ENCODE measurements at places on chromosomes 1 and 21.

DNA sequence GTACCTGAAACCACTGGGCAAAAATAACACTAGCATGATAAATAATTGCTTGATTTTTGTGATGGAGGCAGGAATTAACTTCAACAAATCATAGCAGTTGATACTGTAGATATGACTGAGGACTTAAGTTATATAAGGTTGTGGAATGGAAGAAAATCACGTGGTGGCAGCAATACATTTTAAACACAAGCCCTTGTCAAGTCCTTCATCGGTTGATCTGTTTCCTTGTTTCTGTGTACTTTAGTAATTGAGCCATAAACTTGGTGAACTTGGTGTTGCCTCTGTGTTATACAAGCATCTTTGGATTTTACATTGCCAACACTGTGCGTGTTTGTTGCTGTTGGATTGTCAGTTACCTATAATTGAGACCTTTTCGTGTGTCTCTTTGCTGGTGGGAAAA lies 114.4 kb downstream of the CAMTA1 start:
- no peak for DNase-seq

DNA sequence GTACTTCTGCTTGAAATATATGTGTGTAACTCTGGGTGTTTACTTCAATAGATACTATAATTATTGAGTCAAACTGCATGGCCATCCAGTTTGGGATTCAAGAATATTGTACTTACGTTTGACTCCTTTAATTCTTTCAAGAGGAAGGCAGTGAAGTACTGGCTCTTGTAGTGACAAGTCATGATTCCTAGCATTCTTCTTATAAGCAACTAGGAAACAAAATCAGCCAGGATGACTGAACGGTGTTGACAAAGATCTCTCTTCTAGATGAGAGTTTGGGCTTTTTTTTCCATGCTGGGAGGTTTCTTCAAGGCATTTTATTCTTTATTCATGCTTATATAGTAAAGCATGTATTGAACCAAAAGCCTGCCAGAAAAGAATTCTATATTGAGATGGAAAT lies 58.3 kb downstream of the CLEC20A start:
- no peak for DNase-seq

DNA sequence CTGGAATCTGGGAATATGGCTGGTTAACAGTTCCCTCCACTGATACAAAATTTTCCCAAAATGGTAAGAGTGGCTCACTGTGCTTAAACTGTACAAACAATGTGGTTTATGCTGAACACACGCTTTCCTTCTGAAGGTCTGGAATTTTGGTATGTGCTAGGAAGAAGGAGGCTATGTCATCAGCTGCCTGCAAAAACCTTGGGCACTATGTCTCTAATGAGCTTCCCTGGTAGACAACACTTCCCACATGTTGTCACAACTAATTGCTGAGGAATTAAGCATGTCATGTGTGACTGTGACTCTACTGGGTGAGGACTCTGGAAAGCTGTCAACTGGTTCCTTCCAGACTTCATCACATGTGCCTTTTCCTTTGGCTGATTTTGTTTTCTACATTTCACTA lies 29.2 kb downstream of the IPP start:
- no peak for DNase-seq

GRCh38 chr1:177909416-177909815 lies 60.4 kb downstream of the SEC16B start:
- no peak for DNase-seq

GRCh38 chr21:37367336-37367702 lies 746 bp downstream of the DYRK1A start:
- DNase-seq, result no peak

GRCh38 chr1:48848035-48848434 lies 71.3 kb upstream of the BEND5 start:
- no peak for DNase-seq

GRCh38 chr1:14487671-14488070 lies 110.8 kb upstream of the KAZN start:
- DNase-seq, result no peak
